ENCODE measurements at places on chromosomes 5 and 9.

- DNase-seq, result no peak
Observed at GRCh38 chr9:112162621-112163413, 12.3 kb downstream of the SUSD1 start.

GRCh38 chr5:68239487-68239886, 23.9 kb downstream of the PIK3R1 start:
- peak; percentile 63 for DNase-seq

GRCh38 chr5:132095424-132095972, 21.9 kb downstream of the CSF2 start:
- DNase-seq, result no peak

DNA sequence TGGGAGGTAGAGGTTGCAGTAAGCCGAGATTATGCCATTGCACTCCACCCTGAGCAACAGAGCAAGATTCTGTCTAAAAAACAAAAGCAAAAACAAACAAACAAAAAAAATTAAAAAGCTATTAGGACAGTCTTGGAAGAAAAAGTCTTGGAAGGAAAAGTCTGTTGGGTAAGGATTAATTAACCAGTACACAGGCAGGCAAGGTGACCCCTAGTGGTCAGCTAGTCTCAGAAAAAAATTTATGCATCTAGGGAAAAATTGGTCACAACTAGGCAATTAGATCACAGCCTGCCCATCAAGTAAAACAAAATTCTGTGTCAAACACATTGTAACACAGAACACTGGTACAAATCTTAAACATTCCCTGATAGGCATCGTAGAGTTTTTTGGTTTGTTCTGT, 6.7 kb upstream of the ANKRD18B start:
- DNase-seq, result no peak

- no peak for DNase-seq
Observed at GRCh38 chr9:79224672-79225433, 346.9 kb upstream of the TLE4 start.

DNA sequence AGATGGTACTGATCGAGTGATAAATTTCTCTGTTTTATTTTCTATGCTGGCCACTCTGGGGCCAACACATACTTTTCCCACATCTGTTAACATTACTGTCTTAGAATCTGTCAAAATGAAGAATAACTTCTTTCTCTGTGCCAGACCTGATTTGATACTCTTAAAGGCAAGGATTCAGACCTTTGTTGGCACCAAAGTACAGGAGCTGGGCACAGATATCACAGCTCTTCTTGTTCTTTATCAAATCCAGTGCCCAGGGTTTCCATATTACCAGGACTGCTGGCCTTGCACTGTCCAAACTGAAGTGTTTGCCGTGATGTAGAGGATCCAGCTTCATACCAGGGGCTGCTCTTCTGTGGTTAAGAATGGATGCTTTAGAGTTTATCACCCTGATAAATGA, 20.9 kb downstream of the ZNF474 start:
- DNase-seq, result no peak

- no peak for DNase-seq
Observed at GRCh38 chr5:97098922-97099321, 43.5 kb downstream of the LIX1 start.

DNA sequence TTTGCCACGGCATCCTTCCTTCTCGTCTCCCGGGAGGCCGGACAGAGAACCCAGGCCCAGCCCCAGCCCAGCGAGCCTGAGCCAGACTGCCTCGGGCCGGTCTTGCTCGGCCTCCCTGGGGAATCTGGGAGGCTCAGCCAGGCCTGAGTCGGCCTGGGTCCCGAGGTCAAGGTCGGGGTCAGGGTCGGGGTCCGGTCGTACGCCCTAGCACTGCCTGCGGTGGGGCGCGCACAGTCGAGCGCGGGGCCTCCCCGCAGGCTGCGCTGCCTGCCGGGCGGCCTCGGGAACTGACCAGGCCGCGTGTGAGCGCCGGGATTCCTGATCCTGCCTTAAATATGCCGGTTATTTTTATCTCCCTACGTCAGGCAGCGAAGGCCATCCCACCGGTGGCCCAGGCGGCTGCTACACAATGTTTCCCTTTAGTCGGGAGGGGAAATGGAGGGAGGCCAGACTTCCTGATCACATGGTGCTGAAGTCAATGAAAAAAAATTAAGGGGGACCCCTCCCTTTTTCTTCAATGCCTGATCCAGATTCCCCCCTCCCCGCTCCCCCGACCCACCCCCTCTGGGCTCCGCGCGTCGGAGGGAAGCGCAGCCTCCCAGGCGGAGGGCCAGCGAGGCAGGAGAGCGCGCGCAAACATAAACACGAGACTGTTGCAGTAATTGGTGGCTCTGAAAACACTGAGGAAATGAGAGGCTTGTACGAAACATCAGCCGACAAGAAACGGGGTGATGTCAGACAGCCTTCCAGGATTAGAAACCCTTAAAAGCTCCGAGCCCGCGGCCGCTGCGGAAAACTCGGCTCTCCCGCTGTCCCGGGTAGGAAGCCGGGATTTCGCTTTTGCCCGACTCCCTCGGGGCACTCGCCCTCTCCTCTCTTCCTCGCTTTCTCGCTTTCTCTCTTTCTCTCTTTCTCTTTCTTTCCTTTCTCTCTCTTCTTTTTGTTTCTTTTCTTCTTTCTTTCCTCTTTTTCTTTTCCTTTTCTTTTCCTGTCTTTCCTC, 148.2 kb upstream of the KLF4 start:
- no peak for DNase-seq

GRCh38 chr5:6498968-6499367, 50.3 kb downstream of the UBE2QL1 start:
- DNase-seq, result no peak

- DNase-seq, result no peak
Observed at GRCh38 chr5:96528826-96529474, 95.9 kb upstream of the PCSK1 start.

GRCh38 chr5:107519900-107520354, 150.8 kb downstream of the EFNA5 start:
- no peak for DNase-seq

DNA sequence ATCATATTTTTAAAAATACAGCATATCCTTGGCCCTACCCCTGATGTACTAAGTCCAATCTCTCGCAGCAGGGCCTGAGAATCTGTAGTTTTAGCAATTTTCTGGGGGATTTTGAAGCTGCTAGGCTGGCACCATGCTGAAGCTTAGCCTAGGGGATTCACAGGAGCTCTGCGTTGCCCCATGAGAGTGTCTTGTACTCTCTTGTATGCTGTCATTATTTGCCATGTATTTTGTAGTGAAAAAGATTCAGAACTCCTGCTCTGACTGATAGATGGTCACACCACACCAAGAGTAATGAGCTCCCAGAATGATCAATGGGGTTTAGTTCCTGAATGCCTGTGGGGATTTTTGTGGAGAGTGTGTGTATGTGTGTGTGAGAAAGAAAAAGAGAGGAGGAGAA, 20.7 kb upstream of the TRMT10B start:
- no peak for DNase-seq

DNA sequence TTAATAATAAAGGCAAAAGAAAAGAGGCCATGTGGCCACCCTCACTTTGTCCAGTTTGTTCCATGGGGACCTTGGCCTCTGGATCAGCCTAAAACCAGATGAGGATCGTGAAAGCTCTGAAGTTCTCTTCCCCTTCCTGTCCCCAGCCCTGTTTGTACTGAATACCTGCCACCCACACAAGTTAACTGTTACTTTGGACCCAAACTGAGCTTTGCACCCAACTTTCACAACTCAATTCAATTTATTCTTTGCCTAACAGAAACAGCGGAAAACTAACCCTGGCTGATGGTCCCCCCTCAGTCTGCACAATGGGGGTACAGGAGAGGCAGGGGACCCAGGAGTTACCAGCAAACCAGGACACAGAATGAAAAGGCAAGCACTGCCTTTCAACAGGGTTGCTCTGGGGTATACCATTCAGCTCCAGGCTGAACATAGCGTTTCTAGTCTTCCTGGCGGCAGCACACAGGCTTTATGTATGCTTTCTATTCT, 28.2 kb downstream of the ABCA1 start:
- DNase-seq, result no peak

DNA sequence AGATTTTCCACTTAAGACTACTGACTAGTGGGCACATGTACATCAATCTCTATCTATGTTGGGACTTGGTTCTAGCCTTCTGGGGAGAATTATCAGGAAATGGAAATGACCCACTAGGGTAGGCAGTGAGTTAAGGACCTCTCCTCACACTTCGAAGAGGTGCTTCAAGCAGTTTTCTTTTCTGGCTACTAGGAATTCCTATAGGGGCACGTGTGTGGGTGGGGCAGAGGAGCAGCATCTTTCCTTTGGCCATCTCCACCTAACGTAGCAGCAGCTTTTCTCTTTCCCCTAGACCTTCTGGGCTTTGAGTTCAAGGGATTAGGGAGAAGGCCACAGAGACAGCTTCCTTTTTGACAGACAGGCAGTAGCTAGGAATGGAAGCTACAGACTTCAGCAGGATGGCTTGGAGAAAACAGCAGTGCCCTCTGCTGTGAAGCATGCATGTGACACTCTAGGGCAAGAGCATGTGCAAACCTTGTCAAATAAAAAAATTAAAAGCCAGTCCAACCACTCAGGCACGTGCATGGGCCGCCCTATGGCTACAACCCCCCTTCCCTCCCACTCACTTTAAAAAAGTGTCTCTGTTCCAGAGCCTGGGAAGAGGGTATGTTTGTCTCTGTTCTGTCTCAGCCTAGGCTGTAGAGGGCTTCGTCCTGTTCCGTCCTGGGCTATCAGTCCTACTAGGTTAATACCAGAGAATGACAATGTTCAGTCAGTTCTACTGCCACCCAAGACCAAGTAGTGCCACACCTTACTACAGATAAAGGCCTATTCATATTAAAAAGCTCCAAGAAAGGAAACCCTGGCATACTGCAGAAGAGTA, 8.7 kb upstream of the GFRA3 start:
- DNase-seq, result no peak

- no peak for DNase-seq
Observed at GRCh38 chr5:150623152-150623877, 17.1 kb upstream of the SYNPO start.

- DNase-seq, result no peak
Observed at GRCh38 chr9:131657940-131658339, 81.9 kb downstream of the RAPGEF1 start.

DNA sequence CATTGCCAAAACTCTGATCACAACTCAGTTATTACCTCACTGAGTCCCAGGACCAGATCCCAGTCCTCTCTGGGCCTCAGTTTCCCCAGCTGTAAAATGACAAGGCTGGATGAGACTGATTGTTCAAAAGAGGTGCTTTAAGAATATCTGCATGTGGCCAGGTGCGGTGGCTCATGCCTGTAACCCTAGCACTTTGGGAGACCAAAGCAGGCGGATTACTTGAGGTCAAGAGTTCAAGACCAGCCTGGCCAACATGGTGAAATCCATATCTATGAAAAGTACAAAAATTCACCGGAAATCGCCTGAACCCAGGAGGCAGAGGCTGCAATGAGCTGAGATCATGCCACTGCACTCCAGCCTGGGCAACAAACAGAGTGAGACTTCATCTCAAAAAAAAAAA, 8.3 kb downstream of the ATOX1 start:
- DNase-seq, result no peak

Measured in stimulated activated CD8-positive, alpha-beta memory T cell treated with anti-CD3 and anti-CD28 coated beads, Interleukin-4, amount 100 ng/mL, for 1 hour (primary cell).